ENCODE measurements at places on chromosomes 12 and 14.
A peak's percentile ranks its signal among the peaks of the same experiment; 100 is the strongest.

DNA sequence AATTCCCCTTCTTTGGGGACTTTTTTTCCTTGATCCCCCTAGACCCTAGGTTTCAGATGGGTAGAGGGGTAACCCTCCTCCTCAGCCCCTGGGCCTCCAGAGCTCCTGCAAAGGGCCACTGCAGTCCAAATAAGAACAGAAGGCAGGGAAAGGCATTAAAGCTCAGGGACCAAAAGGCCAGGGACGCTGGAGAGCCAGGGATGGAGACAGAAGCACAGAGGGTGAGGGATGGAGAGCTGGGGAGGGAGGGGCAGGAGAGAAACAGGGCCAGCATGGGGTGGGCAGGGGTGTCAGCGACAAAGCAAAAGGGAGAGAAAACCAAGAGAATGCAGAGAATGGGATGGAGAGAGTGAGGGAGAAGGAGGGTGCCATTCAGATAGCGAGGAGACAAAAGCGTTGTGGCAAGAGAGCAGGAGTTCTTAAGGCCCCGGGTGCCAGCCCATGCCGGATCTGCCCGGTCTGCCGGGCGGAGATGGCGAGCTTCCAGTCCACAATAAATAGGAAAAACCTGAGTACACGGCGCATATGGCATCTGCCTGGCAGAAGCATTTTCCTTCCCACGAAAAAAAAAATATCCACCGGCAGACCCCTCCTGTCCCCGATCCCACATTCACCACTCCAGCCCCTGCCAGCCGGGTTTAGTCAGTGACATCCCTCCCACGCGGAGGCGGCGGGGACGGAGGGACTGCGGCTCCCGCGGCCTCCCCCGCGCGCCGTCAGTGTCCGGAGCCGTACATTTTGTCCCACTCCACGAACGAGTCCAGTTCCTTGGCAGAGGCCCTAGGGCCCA is 28.6 kb downstream of the FIGNL2 start:
- DNase-seq, result no peak

DNA sequence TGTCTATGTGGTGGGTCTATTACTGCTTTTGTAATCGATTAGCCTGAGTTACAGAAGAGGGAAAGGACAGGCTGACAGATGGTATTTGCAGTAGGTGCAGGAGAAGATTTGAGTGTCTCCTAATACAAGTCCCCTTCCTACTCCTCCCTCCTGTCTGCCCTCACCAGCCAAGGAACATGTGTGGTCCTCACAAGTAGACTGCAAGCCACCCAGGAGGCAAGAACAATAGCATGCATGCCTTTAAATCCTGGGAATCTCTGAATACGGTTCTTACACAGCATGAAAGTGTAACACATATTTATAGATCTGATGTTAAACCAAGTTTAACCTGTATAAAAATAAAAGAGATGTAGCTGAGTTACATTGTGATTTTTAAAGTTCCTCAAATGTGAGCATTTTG is 117.0 kb downstream of the PTCSC3 start:
- no peak for DNase-seq

DNA sequence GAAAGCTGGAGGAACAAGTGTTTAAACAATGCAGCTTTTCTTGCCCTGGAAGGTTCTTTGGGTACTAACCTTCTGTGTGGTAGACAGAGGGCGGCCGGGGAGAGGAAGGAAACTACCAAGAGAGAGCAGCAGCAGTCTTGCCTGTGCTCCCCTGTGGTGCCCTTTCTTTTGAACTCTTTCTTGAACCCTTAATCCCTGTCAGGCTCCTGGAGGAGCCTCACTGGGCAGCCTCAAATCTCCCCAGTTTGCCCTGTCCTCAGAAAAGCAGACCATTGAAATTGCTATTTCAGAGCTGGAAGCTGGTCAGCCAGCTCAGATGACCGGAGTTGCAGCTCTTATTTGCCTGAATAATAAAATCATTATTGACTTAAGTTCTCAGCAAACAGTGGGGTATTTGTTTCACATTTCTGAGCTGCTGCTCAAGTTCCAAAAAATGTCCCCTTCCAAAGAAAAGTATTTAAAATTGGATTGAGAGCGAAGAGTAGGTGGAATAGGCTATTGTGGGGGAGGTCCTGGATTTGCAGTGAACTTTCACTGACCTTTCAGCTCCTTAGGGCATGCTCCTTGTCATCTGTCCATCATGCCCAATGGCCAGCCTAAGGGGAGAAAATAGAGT is 42.1 kb upstream of the RNASE3 start:
- DNase-seq, result no peak

GRCh38 chr12:68207276-68207675 is 18.3 kb downstream of the IL26 start:
- no peak for DNase-seq

- peak; percentile 89 for DNase-seq
Measured at GRCh38 chr14:53881161-53881871, 75.3 kb downstream of the BMP4 start.

DNA sequence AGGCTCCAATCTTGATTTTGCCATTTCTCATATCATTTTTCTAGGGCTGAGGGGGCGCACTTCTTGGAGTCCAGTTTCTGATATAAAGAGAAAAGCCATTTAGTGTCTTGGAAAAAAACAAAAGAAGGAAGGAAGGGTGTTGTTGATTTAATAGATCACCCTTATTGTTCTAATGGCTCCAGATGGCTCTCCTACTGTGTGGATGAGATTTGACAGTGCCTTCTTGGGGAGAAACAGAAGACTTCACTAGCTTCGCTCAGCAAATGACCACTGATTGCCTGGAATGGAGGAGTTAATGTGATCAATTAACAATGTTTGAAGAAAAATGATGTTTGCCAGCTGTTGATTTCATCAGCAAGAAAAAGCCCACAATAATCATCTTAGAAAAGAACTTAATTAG is 216.2 kb downstream of the APAF1 start:
- no peak for DNase-seq

- DNase-seq, result no peak
Measured at GRCh38 chr14:32233260-32233659, 30.2 kb upstream of the RNU6-8 start.

GRCh38 chr12:90235642-90236041 is 527.0 kb upstream of the ATP2B1 start:
- peak; percentile 6 for DNase-seq

- DNase-seq, result no peak
Measured at GRCh38 chr14:104323551-104324175, 185.3 kb downstream of the KIF26A start.

DNA sequence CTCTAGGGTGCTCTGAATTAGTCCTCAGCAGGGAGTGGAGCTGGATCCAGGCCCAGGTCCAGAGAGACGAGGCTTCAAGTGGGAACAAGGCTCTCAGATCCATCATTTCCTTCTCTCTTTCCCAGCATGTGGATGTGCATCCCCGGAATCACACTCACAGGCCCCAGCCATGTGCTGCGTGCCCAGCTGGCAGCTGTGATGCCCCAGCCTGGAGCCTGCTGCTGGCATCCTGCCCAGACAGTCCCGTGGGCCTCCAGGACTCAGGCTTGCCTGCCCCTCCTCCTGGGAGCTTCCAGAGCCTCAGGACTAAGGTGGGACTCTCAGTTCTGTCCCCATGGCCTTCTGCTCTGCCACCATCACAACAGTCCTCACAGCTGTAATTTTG is 6.2 kb upstream of the KRT84 start:
- peak; percentile 25 for DNase-seq

- DNase-seq, result no peak
Measured at GRCh38 chr14:49659526-49660455, 24.7 kb upstream of the DNAAF2 start.

GRCh38 chr14:75101491-75101890 is 25.4 kb downstream of the NEK9 start:
- no peak for DNase-seq

GRCh38 chr12:9944391-9944790 is 12.2 kb upstream of the CLEC2A start:
- DNase-seq, result no peak

DNA sequence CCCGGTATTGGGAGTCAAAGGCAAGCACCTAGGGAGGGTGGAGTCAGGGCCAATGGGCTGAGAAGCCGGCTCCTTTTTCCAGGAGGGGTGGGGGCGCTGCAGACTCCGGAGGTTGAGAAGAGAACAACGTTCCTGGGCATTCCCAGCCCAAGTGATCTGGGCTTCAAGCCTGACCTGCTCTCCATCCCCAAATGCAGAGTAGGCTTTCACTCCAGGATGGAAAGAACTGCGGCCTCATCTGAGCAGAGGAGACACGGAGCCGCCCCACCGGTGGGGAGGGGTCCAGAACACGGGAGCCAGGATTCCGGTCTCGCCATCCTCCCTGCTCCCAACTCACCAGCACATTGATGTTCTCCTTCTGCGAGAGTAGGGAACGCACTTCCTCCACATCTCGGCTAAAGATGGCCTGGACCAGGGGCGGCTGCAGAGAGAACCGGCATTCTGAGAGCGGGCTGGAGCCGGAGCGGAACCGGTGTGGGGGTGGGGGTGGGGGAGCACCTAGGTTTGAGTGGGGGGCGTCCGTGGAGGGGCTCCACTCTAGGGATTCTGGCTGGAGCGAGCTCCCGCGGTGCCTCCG is 605 bp downstream of the ANKRD52 start:
- peak; percentile 50 for DNase-seq

DNA sequence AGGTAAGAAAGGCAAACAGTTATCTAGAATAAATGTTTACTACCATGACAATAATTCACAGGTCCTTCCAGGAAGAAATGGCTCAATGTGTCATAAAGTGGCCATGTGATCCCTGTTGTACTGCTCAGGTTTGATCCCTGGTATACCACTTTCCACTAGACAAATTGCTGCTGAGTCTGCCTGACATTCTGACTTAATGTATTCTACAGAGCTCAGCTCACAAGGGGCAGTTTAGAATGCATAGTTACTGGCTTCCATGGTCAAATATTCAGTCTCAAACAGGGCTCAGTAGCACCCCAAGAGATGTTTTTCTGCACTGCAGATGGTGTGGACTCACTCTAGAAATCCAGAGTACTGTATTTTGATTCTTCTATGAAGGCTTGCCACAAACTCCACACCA is 21.8 kb downstream of the TSHR start:
- DNase-seq, result no peak

- peak; percentile 81 for DNase-seq
Measured at GRCh38 chr12:14884458-14884878, 1.2 kb downstream of the MGP start.

- DNase-seq, result peak; percentile 66
Measured at GRCh38 chr12:103909811-103910210, 20.4 kb upstream of the HSP90B1 start.

GRCh38 chr12:8860165-8860961 is 37.9 kb downstream of the A2ML1 start:
- DNase-seq, result peak; percentile 58

DNA sequence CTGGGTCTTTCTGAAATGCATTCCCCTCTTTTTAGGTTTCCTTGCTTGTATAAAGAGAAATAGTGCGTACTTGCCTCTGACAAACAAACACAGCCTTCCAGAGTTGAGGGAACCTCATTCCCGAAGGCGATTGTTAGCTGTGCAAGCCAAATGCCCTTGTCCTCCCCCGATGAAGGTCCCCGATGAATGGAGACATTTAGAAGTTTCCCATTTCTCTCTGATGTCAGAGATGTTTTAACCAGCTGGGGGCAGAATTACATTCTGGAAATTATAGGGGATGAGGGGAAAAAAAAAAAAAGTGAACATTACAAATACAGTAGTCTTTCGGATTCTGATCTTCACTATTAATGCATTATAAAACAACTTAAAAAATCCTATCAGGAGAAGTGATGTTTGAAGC is 366.8 kb downstream of the VRK1 start:
- no peak for DNase-seq

DNA sequence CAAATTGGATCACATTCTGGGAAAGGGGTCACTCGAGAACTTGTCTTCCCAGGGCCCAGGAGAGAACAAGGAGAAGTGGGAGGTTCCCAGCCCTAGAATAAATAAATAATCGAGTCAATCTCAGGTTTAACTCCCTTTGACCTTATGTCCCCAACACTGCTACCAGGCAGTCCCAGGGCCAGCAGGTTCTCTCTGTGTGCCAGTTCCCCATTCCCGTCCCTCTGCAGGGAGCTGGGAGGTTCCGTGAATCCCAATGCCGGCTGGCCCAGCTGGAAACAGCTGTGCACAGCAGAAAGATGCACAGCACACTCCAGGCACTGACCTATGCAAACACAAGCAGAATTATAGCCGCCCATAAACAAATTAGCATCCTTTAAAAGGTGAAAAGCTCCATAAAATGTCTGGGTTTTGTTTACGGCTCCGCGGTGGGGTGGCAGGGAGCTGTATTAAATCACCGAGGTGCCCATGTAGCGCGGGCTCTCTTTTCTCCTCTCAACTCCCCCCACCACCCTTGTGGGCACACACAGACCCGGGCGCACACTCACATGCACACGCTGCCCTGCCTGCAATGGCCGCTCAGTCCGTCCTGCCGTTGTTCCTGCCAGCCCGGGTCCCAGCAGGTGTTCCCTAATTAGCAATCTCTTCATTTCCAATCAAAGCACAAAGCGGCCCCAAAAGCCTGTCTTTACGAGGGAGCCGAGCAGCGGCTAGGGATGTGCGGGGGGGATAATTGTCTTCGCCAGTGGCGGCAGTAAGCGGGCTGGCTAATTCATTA is 46.6 kb upstream of the ESRRB start:
- DNase-seq, result no peak

- DNase-seq, result peak; percentile 95
Measured at GRCh38 chr14:21071225-21072030, 1.3 kb downstream of the ARHGEF40 start.

DNA sequence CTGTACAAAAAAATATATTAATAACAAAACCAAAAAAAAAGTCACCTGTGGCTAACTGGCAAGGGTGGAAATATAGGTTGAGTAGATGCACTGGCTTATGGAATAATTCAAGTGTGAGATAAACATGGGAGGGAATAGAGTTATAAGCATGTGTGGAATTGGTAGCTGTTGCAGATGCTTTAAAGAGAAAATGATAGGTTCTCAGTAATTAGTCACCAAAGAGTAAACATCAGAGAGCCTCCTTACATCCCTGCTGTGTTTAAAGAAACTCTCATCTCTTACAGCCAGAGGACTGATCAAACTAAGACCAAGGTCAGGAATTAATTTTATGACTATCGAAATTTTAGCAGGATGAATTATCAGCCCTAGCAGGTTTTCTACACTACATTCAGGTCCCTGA is 70.5 kb downstream of the EGLN3 start:
- no peak for DNase-seq

GRCh38 chr14:54818201-54819133 is 84.2 kb downstream of the GCH1 start:
- DNase-seq, result peak; percentile 91

DNA sequence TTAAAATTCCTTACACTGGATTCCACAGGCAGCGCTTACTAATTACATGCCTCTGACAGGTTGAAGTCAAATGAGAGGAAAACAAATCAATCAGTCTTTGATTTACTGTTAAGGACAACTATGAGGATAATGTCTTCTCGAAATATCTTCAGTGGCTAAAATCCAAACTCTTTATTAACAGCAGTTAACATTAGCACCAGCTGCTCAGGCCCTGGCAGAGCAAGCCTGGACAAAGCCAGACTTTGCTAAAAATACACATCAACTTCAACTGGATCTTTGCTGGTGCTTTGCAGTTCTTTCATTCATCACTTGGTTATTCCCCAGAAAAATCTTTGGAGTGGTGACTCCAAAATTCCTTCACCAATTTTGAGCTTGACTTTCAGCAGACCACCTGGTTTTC is 98.7 kb downstream of the HECTD4 start:
- DNase-seq, result no peak

- peak; percentile 78 for DNase-seq
Measured at GRCh38 chr14:75205591-75205990, 29.2 kb upstream of the TMED10 start.

All from EH (cell line).